ENCODE measurements at places on chromosomes 6 and 20. TPM values are rescaled to one million over a fixed set of nuclear protein-coding genes. Genes with fewer than 3 reads are reported as not detected.

- H3K4me1 ChIP-seq = peaks cover 9% of the 10 kb centered on the region
- H3K27me3 ChIP-seq = no peaks in the 10 kb centered on the region
- peak overlapping the region; percentile 56 for H3K4me3 ChIP-seq
- peak overlapping the region; percentile 94 for H3K27ac ChIP-seq
- H3K36me3 ChIP-seq = peaks cover 21% of the 10 kb centered on the region
- no peak for DNase-seq
These were observed 5.4 kb downstream of the IFNGR1 start for GRCh38 chr6:137213813-137214212.

- no peak for DNase-seq
- H3K4me3 ChIP-seq = no peak overlapping the region
- no peaks in the 10 kb centered on the region for H3K27me3 ChIP-seq
- H3K36me3 ChIP-seq = peaks cover 44% of the 10 kb centered on the region
- H3K27ac ChIP-seq = no peak overlapping the region
These were observed 15.5 kb upstream of the RBM38 start for GRCh38 chr20:57375652-57376230.

DNA sequence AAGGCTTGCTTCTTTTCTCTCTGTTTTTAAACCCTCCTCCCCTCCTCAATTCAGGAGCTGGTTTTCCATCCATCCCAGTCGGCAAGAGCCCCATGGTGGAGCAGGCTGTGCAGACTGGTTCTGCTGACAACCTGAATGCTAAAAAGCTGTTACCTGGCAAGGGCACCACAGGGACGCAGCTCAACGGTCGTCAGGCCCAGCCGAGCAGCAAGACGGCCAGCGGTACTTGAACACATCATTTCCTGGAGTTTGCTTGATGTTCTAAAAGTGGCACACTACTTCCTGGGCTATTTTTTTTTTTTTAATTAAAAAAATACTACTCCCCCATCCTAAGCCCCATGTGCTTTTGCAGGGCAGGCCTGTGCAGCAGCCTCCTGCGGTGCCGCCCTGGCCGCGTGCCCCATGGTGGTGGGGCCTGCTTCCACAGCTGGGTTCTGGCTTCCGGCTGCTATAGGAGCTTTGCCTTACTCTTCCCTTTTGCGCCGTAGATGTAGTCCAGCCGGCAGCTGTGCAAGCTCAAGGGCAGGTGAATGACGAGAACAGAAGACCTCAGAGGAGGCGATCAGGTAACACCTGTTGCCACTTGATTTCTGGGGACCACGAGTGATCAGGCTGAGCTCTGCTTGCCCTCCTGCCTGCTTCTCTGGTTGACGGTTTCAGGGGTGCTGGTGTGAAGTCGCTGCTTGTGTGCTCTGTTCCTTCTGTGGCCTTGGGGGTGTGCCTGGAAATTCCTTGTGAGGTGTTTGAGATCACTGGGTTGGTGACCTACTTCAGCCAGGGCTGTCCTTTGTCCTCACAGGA lies 7.7 kb downstream of the LSM14B start:
- peaks cover 32% of the 10 kb centered on the region for H3K36me3 ChIP-seq
- DNase-seq = no peak
- no peaks in the 10 kb centered on the region for H3K27me3 ChIP-seq
- no peak overlapping the region for H3K27ac ChIP-seq

DNA sequence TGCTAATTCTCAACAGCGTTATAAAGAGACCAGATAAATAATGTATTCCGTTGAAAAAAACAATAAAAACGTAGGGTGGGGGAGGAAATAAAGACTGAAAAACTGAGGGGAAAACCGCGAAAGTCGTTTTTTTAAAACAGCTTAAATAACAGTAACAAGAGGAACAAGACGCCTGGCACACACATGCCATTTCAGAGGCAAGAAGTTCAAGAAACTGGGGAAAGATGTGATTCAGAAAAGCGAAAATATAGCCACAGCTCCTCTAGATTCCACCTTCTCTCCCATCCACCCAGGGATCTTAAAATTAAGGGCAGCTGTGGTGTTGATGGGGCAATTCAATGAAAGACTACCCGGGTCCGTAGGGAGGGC lies 1.3 kb downstream of the EPB41L2 start:
- H3K4me1 ChIP-seq = peaks cover 6% of the 10 kb centered on the region
- no peaks in the 10 kb centered on the region for H3K27me3 ChIP-seq
- H3K27ac ChIP-seq = 0 out of 2 replicates have a peak overlapping the region, but pooled peaks have one; percentile 54
- no peak for DNase-seq
- peak overlapping the region; percentile 88 for H3K4me3 ChIP-seq
- no peaks in the 10 kb centered on the region for H3K36me3 ChIP-seq

GRCh38 chr6:24667378-24667803 lies 514 bp downstream of the ACOT13 start:
- no peak for DNase-seq
- peaks cover 12% of the 10 kb centered on the region for H3K36me3 ChIP-seq
- H3K4me3 ChIP-seq = peak overlapping the region; percentile 94
- no peaks in the 10 kb centered on the region for H3K27me3 ChIP-seq
- H3K4me1 ChIP-seq = peaks cover 10% of the 10 kb centered on the region

DNA sequence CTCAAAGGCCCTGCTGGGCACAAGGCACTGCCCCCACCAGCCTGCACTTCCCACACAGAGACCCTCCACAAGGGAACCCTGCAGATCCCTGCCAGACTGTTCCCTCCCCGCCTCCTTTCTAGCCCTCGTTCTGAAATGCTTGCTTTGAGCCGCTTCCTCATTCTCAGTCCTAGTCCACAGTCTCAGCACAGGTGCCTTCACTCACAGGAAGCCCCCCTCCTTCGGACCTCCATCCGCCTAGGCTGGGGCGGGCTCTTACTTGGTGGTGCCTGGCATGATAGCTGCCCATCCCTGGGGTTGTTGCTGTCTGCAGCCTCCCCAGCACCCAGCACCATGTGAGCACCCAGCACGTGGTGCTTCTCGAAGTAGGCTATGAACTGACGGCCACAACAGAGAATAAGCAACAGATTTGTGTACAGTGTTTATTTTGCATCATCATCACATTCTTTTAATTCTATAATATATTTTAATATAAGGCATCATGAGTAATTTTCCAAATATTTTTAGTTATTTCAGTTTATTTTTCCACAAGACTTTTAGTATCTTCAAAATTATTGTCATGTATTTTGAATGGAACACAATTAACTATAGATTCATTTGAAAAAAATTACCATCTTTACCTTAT lies 12.3 kb downstream of the CST5 start:
- no peak overlapping the region for H3K27ac ChIP-seq
- DNase-seq = no peak
- H3K4me1 ChIP-seq = no peaks in the 10 kb centered on the region
- no peaks in the 10 kb centered on the region for H3K36me3 ChIP-seq

DNA sequence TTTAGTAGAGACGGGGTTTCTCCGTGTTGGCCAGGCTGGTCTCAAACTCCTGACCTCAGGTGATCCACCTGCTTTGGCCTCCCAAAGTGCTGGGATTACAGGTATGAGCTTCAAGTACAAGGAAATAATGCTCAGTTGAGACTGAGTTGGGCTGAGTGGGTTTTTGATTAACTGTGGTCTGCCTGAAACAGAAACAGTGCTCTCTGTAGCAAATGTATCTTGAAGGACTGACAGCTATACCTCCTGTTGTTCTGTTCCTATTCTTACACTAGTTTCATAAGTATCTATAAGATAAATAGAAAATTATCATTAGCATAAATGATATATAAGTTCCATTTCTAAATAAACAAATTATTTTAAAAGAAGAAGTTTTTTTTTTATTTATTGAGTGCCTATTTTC lies 142.8 kb upstream of the PTPRK start:
- H3K4me1 ChIP-seq = no peaks in the 10 kb centered on the region
- H3K36me3 ChIP-seq = no peaks in the 10 kb centered on the region
- DNase-seq = no peak

DNA sequence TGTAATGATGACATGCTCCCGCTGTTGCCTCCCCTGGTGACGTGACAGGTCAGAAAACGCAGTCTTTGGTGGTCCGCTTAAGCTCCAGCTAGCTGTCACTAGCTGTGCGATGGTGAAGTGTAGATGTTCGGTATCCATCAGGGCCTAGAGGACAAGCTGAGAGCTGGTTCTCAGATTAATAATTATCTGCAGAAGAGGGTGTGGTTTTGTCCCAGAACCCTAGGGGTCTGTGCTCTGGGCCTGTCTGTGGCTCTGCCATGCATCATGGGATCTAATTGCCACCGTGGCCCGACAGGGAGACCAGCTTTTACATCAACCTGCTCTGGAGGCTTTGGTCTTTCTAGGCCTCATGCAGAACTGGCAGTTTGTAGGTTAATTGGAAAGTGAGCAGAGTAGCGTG lies 34.1 kb downstream of the ERMARD start:
- H3K36me3 ChIP-seq = no peaks in the 10 kb centered on the region
- no peak for DNase-seq
- H3K4me3 ChIP-seq = no peak overlapping the region

- H3K27me3 ChIP-seq = no peaks in the 10 kb centered on the region
- no peaks in the 10 kb centered on the region for H3K4me1 ChIP-seq
- no peak for DNase-seq
- no peak overlapping the region for H3K4me3 ChIP-seq
- no peaks in the 10 kb centered on the region for H3K36me3 ChIP-seq
These were observed 257.2 kb downstream of the TAF4 start for GRCh38 chr20:61808447-61808846.

DNA sequence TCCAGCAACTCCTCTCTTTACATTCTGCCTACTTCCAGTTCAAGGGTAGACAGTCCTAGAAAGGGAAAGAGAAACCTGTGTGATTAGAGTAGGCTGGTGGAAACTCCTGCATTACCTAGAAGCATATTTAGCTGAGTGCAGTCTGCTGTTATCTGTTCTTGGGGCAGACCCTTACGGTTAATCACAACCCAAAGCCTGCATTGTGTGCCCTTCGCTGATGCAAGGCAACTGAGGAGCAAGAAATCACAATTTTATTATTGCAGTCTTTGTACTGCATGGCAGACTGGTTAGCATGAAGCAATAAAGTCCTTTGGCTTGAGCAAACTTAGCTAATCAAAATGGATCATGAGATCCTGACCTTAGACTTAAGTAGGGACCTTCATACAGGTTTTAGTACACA lies 1.5 kb upstream of the GOPC start:
- H3K36me3 ChIP-seq = no peaks in the 10 kb centered on the region
- no peak for DNase-seq
- no peaks in the 10 kb centered on the region for H3K27me3 ChIP-seq
- peaks cover 6% of the 10 kb centered on the region for H3K4me1 ChIP-seq
- no peak overlapping the region for H3K27ac ChIP-seq
- H3K4me3 ChIP-seq = no peak overlapping the region

- no peak overlapping the region for H3K27ac ChIP-seq
- H3K27me3 ChIP-seq = peaks cover 13% of the 10 kb centered on the region
- no peak for DNase-seq
- H3K36me3 ChIP-seq = no peaks in the 10 kb centered on the region
- peaks cover 4% of the 10 kb centered on the region for H3K4me1 ChIP-seq
These were observed 3.1 kb upstream of the PTGIS start for GRCh38 chr20:49570828-49571552.

GRCh38 chr6:13091192-13091591 lies 237.1 kb downstream of the TBC1D7 start:
- no peak overlapping the region for H3K27ac ChIP-seq
- H3K36me3 ChIP-seq = no peaks in the 10 kb centered on the region
- no peaks in the 10 kb centered on the region for H3K27me3 ChIP-seq
- no peak overlapping the region for H3K4me3 ChIP-seq
- no peak for DNase-seq

DNA sequence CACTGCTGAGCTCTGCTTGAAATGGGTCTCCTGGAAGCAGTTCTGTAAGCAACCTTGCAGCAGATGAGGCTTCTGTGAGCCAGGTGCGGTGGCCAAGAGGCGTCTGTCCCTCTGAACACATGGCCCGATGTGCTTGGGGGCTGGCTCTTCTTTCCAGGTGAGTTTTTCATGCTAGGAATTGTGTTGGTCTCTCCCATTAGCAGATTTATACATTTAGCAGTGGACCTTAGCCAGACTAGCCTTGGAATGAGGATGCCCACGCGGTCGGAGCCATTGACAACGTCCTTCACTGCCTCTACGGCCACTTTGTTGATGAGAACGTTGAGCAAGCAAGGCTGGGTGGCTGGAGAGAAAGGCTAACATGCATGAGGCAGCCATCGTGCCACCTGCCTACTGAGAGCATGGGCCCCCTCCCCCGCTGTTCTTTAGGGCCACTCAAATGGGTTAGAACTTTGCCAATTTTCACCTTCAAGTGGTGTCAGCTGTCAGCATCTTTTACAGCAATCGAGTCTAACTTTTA lies 33.5 kb downstream of the ERMARD start:
- H3K4me3 ChIP-seq = no peak overlapping the region
- peaks cover 3% of the 10 kb centered on the region for H3K36me3 ChIP-seq
- no peaks in the 10 kb centered on the region for H3K4me1 ChIP-seq
- DNase-seq = no peak
- H3K27ac ChIP-seq = no peak overlapping the region
- H3K27me3 ChIP-seq = no peaks in the 10 kb centered on the region

- peaks cover 11% of the 10 kb centered on the region for H3K4me1 ChIP-seq
- H3K36me3 ChIP-seq = no peaks in the 10 kb centered on the region
- H3K4me3 ChIP-seq = no peak overlapping the region
- DNase-seq = no peak
- no peaks in the 10 kb centered on the region for H3K27me3 ChIP-seq
These were observed 139.8 kb downstream of the LY86 start for GRCh38 chr6:6728169-6728941.

DNA sequence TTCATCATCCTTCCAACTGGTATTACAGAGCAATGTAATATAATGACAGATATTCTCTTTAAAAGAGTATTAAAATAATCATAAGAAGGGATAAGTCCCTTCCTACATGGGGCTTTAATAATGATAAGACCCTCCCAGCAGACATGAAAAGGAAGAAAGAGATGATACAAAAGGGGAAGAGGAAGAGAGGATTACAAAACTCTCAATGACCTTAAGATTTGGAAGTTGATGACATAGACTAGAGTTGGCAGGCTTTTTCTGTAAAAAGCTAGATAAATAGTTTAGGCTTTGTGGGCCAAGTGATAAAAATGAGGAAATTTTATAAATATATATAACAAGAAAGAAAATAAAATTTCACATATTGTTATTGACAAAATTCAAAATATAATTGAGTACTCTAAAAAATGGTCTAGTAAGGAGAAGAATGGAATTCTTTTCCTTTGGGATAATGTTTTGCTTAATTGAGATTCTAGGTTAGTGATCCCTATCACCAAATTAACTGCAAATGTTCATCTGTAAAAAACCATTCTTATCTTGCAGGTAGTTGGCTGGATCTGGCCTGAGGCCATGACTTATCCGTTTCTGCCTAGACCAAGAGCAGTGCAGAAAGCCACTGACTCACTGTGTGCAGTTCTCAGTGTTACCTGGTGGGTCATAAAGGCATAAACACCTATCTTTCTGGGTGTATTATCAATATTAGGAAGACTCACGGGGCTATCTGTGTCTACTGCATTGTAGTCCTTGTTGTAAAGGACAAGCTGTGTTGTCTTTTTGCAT lies 11.0 kb downstream of the RIPOR2 start:
- no peaks in the 10 kb centered on the region for H3K27me3 ChIP-seq
- H3K36me3 ChIP-seq = no peaks in the 10 kb centered on the region
- H3K27ac ChIP-seq = no peak overlapping the region
- no peak overlapping the region for H3K4me3 ChIP-seq
- peaks cover 42% of the 10 kb centered on the region for H3K4me1 ChIP-seq

The TRIM40 gene
- not detected for polyA plus RNA-seq

The SRMS gene
- not detected for polyA plus RNA-seq

The ULBP2 gene
- 0.16 TPM for polyA plus RNA-seq

The TP53TG5 gene
- 0.24 TPM for polyA plus RNA-seq

The BPIFB4 gene
- polyA plus RNA-seq = not detected

The COL19A1 gene
- polyA plus RNA-seq = 4.3 TPM

The CLPSL2 gene
- polyA plus RNA-seq = not detected

The BNIP5 gene
- polyA plus RNA-seq = 0.04 TPM

Data from GM12878 (cell line).